ENCODE measurements at places on chromosomes 4 and X.

GRCh38 chr4:182944484-182945213, 27.5 kb upstream of the DCTD start:
- DNase-seq: no peak

GRCh38 chrX:132330156-132330729, 111.0 kb upstream of the RAP2C start:
- no peak for DNase-seq

DNA sequence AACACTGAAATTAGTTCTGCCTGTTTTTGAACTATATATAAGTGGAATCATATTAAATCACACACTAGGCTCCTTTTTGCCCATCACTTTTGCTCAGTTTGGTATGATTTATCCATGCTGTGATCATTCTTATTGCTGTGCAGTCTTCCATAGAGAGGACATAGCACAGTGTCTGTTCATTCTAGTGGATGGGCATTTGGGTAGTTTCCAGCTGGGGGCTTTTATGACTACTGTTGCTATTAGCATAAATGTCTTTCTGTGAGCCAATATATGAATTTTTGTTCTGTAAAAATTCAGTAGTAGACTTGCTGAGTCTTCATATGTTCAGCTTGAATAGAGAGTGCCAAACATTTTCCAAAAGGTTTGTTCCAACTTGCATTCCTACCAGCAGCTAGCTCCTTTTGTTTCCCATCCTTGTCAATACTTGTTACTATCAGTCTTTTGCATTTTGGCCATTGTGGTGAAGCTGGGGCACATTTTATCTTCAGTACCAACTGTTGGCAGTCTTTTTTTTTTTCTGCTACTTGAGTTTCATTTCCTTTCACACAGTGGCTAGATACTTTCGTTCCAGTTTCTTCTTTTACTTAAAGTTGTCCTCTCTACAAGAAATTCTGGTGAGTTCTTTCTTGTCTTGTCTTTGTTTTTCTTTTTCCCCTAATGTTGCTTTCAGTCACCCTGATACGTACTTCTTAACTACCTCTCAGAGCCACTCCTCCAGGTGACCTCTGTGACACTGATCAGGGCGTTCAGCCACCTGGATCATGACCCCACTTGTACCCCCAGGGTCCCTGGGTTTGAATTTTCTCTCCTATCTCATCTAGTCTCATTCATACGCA, 87.0 kb downstream of the ANXA3 start:
- peak; percentile 56 for DNase-seq

GRCh38 chrX:68599256-68600152, 48.0 kb upstream of the STARD8 start:
- DNase-seq: peak; percentile 17

- DNase-seq: no peak
Observed at GRCh38 chrX:39690541-39691415, 407.0 kb downstream of the BCOR start.

- no peak for DNase-seq
Observed at GRCh38 chr4:13533670-13534343, 10.5 kb downstream of the NKX3-2 start.
